ENCODE measurements at places on chromosomes 13 and 19. TPM values are rescaled to one million over a fixed set of nuclear protein-coding genes. Genes with fewer than 3 reads are reported as not detected.

DNA sequence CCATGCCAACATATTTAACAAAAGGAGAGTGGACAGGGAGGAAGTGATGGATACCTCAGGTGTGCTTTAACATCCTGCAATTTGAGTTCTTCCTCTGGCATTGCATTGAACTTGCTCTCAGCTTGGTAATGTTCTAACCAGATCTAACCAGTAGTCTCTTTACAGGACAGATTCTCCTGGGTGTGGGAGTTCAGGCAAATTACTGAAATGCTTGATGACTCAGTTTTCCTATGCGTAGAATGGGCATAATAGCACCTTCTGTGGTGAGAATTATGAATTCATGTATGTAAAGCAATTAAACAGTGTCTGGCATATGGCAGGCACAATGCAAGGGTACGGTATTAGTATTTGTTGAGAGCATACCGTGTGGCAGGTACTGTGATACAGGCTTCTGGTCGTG, 3.6 kb downstream of the AKAP11 start:
- DNase-seq, result no peak
- H3K27me3 ChIP-seq, result no peaks in the 10 kb centered on the region
- H3K4me1 ChIP-seq, result peaks cover 37% of the 10 kb centered on the region

DNA sequence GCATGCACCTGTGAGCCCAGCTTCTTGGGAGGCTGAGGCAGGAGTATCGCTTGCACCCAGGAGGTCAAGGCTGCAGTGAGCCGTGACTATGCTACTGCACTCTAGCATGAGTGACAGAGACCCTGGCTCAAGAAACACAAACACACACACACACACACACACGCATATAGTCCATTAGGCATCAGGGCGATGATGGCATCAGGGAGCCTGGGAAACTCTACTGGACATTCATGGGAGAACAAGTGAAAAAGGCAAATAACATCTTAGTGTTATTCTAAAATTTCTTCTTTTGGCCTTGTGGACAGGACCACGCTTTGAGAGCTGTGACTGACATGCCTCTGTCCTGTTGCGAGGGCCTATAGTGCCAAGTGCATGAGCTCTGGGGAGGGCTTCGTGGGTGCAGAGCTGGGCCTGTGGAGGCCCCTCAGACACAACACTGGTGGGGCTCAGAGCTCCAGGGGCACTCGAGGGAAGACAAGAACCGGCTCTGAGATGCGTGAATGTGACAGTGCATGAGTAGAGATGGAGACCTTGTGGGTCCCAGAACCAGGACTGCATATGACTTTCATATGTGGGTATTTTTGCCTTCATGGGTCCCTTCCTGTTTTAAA, 8.0 kb upstream of the USF2 start:
- H3K27ac ChIP-seq, result no peak overlapping the region
- H3K36me3 ChIP-seq, result no peaks in the 10 kb centered on the region
- no peaks in the 10 kb centered on the region for H3K27me3 ChIP-seq
- peaks cover 6% of the 10 kb centered on the region for H3K4me1 ChIP-seq

DNA sequence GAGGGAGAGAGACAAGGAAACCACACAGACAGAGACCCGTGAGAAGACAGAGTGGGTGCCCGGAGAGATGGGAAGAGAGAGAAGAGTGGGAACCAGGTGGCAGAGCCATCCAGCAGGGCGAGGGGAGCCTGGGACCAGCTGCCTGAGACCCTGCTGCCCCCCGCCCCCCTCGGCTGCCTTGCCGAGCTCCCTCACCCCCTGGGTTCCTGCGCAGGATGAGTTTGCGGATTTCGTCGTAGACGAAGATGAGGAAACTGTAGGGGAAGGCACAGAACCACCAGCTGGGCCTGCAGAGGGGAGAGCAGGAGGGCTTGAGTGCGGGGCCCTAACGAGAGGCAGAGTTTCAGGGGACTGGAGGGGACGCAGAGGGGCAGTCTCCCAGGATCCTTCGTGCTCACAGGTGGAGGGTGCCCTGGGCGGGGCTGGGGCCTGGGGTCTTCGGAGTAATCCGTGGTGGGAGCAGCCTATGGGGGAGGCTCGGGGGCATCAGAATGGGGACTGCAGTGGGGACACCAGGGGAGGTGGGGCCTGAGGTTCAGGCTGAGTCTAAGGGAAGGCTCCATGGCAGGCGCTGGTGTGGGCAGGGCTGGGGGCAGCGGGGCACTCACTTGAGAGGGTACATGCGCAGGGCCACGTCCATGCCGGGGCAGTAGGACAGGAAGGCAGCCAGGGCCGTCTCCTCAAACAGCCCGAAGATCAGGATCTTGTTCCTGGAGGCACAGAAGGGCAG, 8.1 kb upstream of the RABAC1 start:
- H3K27me3 ChIP-seq, result no peaks in the 10 kb centered on the region
- H3K27ac ChIP-seq, result no peak overlapping the region
- H3K36me3 ChIP-seq, result no peaks in the 10 kb centered on the region
- no peak for DNase-seq

DNA sequence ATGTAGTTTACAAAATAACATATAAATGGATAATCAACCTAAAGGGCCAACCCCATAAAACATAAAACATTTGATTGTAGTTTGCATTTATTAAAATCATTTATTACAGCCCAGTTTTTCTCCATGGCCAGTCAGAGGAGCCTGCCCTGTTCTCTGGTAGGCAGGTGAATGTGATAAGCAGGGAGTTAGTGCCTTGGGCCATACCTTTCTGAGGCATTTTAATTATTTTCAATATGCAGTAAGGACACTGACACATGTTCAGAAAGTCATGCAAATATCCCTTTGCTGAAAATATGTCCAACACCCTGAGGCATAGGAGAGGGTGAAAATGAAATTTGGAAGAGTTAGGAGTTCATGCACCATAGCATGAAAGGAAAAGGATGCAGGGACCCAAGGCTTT, 242.6 kb upstream of the EDNRB start:
- H3K27ac ChIP-seq, result no peak overlapping the region
- no peaks in the 10 kb centered on the region for H3K36me3 ChIP-seq
- H3K4me3 ChIP-seq, result no peak overlapping the region
- no peak for DNase-seq

GRCh38 chr13:25886438-25887214, 165.2 kb downstream of the SHISA2 start:
- H3K4me3 ChIP-seq, result no peak overlapping the region
- no peak overlapping the region for H3K27ac ChIP-seq
- no peak for DNase-seq

GRCh38 chr19:21147540-21147939, 5.7 kb downstream of the ZNF431 start:
- H3K4me3 ChIP-seq, result no peak overlapping the region
- H3K36me3 ChIP-seq, result no peaks in the 10 kb centered on the region
- no peaks in the 10 kb centered on the region for H3K27me3 ChIP-seq
- no peak for DNase-seq
- H3K27ac ChIP-seq, result no peak overlapping the region

DNA sequence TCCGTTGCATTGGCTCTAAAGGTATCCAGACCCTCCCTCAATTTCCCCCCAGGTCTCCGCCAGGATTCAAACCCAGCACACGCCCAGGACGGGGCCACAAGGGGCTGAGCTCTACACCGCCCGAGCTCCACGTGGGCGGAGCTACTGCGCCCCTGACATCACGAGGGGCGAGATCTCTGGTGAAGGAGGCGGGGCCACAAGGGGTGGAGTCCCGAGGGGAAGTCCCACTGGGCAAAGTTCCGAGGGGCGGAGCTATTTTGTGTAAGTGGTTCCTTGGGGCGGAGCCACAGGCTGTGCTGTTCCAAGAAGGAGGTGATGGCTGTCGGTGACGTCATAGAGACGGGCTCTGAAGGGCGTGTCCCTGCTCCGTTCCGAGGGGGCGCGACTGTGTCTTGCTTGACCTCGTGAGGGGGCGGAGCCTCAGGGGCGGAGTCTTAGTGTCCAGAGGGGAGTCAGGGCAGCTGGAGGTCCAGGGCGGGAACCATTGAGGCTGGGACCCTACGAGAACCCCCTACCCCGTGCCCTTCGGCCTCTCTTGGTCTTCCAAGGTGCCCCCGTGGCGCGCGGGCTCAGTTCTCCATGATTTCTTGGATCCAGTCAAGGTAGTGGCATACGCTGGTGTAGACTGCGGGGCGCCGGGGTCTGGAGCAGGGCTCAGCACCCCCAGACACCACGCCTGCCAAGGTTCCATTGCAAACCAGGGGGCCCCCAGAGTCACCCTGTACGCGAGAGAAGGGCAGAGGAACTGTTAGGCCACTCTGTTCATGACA, 1.3 kb upstream of the KLK8 start:
- H3K36me3 ChIP-seq, result no peaks in the 10 kb centered on the region
- no peak for DNase-seq
- no peak overlapping the region for H3K4me3 ChIP-seq
- H3K27ac ChIP-seq, result no peak overlapping the region
- no peaks in the 10 kb centered on the region for H3K4me1 ChIP-seq

- H3K27ac ChIP-seq, result no peak overlapping the region
- no peak overlapping the region for H3K4me3 ChIP-seq
- H3K27me3 ChIP-seq, result peaks cover 26% of the 10 kb centered on the region
- peaks cover 20% of the 10 kb centered on the region for H3K4me1 ChIP-seq
Observed at GRCh38 chr19:1063909-1064660, 2.9 kb upstream of the ARHGAP45 start.

GRCh38 chr19:21460686-21461085, 44.7 kb upstream of the ZNF429 start:
- H3K27me3 ChIP-seq, result no peaks in the 10 kb centered on the region
- H3K4me3 ChIP-seq, result no peak overlapping the region
- no peak overlapping the region for H3K27ac ChIP-seq
- H3K36me3 ChIP-seq, result no peaks in the 10 kb centered on the region
- no peaks in the 10 kb centered on the region for H3K4me1 ChIP-seq
- no peak for DNase-seq

DNA sequence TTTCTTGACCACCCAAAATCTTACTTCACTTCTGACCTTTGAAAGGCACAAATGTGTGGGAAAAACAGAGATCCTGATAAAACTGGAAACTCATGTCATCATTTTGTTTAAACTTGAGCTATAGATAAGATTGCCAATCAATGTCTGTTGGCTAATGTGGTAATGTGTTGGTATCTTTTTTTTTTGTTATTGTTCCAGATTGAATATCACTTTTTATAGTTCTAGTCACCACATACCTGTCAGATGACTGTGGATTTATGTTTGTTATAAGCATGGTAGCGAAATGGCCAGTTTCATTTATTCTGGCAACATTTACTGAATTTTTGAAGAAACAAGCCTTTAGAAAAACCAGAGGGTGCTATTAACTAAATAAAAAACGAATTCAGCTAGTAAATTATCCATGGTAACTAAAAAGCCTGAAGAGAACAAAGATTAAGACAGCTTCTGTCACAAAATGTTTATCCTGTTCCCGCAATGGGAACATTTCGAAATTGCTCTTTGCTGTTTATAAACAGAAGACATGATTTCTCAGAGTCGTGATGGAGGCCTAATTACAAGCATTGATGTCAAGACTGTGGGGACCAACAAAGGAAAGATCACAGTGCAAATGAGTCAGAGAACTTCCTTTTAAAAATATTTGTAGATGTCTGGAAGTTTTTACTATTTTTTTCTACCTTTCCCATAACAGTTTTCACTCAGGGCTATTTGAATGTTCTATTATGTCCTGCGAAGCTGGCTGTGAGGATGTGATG, 82.9 kb upstream of the POSTN start:
- DNase-seq, result no peak
- no peak overlapping the region for H3K4me3 ChIP-seq
- no peaks in the 10 kb centered on the region for H3K27me3 ChIP-seq

GRCh38 chr13:110944121-110944967, 29.5 kb upstream of the ANKRD10 start:
- peak; percentile 51 for DNase-seq
- no peaks in the 10 kb centered on the region for H3K4me1 ChIP-seq
- no peaks in the 10 kb centered on the region for H3K36me3 ChIP-seq
- no peaks in the 10 kb centered on the region for H3K27me3 ChIP-seq
- H3K4me3 ChIP-seq, result no peak overlapping the region

DNA sequence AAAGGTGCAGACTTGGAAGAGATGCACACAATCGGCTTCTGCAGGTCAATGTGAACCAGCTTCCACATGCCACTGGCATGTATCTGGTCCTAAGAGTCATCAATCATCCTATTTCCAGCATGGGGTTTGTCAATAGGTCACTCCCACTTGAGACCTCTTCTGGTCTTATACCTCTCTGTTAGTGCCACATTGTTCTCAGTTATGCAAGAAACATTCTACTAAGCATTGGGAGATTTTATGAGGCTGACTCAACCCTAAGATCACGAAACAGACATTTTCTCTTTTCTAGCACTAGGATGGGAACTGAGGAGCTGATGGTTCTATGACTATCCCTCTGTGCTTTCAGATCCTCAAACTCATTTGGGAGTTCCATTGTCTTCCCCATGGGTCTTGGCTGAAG, 581.5 kb upstream of the KLF12 start:
- H3K36me3 ChIP-seq, result no peaks in the 10 kb centered on the region
- no peaks in the 10 kb centered on the region for H3K4me1 ChIP-seq

- DNase-seq, result no peak
- H3K4me3 ChIP-seq, result no peak overlapping the region
- H3K36me3 ChIP-seq, result no peaks in the 10 kb centered on the region
- H3K27ac ChIP-seq, result no peak overlapping the region
Observed at GRCh38 chr19:57233207-57233606, 2.4 kb downstream of the AURKC start.

- no peak for DNase-seq
- H3K27me3 ChIP-seq, result no peaks in the 10 kb centered on the region
- no peaks in the 10 kb centered on the region for H3K36me3 ChIP-seq
- no peak overlapping the region for H3K27ac ChIP-seq
- no peaks in the 10 kb centered on the region for H3K4me1 ChIP-seq
- no peak overlapping the region for H3K4me3 ChIP-seq
Observed at GRCh38 chr13:53254500-53254899, 225.9 kb downstream of the OLFM4 start.

DNA sequence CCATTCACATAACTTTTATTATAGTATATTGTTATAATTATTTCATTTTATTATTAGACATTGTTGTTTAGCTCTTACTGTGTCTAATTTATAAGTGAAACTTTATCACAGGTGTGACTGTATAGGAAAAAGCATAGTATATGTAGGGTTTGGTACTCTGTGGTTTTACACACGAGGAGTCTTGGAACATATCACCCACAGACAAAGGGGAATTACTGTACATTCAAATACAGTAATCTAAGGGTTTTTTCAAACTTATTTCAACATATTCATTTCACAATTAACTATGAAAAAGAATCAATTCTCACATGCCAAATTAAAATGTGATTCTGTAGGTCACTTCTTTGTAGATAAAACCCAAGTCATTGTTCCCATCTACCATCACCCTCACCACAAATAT, 46.0 kb downstream of the RBM26 start:
- H3K27me3 ChIP-seq, result no peaks in the 10 kb centered on the region
- H3K4me3 ChIP-seq, result no peak overlapping the region
- H3K4me1 ChIP-seq, result no peaks in the 10 kb centered on the region

KIR2DL1 gene
- not detected for total RNA-seq

CCDC169 gene
- 1.2 TPM for total RNA-seq

ICAM3 gene
- 7.6 TPM for total RNA-seq

ELF1 gene
- 51.9 TPM for total RNA-seq

ERICH4 gene
- total RNA-seq, result not detected

C19orf18 gene
- 0.53 TPM for total RNA-seq

SIAH3 gene
- total RNA-seq, result 0.26 TPM

ZIK1 gene
- total RNA-seq, result 6.4 TPM

F7 gene
- total RNA-seq, result not detected

CYP2A6 gene
- total RNA-seq, result 0.42 TPM

All from adrenal gland (tissue), 19 donors.